ENCODE measurements at places on chromosomes 11 and 22.
A peak's percentile ranks its signal among the peaks of the same experiment; 100 is the strongest.

- DNase-seq: peak; percentile 87
These were observed 36.3 kb upstream of the CFAP300 start for GRCh38 chr11:102010776-102011494.

DNA sequence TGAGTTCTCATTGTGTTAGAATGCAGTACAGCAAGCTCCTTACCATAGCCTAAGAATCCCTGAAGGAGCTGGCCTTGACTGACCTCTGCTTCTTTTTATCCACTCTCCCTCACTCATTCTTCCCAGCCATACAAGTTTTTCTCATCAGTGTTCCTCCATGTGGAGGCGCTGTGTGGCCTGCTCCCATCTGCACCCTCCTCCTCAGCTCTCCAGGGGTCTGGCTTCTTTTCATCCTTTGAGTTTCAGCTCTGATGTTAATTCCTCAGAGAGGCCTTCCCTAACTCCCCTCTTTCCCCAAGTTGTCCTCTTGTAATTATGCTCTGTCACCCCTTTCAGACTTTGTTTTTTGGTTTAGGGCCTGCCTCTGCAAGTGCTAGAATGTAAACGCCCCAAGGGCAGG, 144.8 kb downstream of the WNT7B start:
- peak; percentile 52 for DNase-seq

- DNase-seq: no peak
These were observed 186.7 kb downstream of the LUZP2 start for GRCh38 chr11:24683583-24683982.

DNA sequence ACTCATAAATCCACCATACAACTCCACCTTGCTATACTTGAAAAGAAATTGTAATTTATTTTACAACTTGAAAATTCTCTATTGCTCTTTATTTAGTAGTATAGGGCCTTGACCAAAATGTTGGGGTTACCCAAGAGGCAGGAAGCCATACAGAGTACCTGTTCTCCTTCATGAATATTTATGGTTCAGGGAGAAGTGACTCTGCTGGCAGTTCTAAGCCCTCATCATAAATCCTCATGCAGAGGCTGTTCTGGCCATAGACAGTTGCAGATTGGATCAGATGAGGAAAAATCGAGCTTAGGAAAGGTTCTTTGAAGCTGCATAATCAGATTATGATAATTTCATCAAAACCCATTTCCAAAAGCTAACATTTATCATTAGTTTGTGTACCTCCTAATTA, 449.4 kb upstream of the TENM4 start:
- DNase-seq: no peak

DNA sequence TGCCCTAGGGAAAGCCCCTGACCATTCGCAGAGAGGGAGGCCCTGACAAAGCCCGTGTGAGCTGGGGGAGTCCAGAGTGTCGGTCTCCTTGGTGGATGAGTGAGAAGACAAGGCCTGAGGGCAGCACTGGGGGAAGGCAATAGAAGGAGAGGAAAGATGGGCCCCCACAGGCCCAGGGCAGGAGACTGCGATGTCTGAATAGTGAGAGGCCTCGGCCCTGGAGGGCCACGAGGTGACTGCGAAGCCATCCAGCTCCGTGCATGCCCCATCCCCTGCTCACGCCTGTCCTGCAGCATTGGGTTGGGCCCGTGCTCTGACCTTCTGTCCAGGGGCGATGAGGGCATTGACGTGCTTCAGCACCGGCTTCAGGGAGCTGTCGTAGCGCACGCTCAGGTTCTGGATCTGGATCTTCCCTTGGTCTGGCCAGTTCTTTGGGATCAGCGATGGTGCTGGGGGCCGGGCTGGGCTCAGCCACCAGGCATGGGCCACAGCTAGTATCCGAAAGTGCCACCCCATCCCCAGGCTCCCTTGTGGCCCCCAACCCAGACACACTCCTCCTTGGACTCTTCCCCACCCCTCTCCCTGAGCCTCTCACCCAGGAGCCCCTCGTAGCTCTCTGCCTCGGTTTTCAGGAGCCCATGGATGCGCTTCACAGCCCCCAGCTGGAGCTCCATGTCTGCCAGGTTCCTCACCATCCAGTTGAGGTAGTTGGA, 8.3 kb upstream of the KCNJ11 start:
- DNase-seq: no peak

GRCh38 chr11:77966338-77966737, 28.1 kb downstream of the INTS4 start:
- no peak for DNase-seq

GRCh38 chr22:17269224-17269606, 50.0 kb upstream of the ADA2 start:
- no peak for DNase-seq

DNA sequence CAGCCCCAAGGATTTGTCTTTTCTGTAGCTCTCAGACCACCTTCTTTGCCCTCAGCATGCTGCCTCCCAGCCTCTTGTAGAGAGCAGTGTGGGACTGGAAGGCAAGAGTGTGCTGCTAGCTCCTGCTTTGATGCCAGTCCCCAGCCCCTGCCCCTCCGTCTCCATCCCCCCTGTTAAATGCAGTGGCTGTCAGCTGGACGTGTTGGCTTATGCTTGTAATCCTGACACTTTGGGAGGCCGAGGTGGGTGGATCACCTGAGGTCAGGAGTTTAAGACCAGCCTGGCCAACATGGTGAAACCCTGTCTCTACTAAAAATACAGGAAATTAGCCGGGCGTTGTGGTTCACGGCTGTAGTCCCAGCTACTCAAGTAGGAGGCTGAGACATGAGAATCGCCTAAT, 15.5 kb downstream of the SNRPD3 start:
- DNase-seq: no peak

- DNase-seq: no peak
These were observed 59.9 kb downstream of the RRM1 start for GRCh38 chr11:4154503-4154902.

DNA sequence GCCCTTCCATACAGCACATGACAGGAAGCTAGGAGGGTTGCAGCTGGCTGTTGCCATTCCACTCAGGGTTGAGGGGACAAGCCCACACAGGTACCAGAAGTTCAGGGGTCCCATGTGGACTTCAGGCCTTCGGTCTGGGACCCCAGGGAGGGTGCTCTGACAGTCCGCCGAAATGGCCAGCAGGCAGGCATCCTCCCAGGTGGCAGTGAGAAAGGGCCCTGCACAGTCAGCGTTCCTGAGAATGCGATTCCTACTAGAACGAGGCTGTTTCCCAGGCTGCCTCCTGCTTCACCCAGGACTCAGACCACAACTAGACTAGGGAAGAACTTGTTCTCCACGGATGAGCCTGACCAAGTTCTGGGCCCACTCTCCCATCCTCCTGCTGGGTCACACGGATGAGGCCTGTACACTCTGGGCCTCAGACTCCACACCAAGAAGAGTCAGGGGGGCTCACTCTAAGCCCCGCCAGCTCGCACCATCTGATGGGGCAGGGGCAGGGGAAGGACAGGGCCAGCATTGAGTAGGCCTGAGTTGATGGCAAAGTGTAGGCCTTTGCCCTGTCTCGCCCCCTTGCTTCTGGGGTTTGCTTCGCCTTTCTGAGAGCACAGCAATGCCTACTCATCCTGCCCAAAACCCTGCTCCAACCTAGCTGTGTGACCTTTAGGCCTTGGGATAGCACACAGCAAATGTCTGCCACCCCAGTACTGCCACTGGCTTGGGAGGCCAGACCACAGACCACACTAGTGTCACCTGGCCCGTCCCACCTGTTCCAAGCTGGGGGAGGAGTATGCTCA, 14.0 kb downstream of the KCNQ1OT1 start:
- no peak for DNase-seq

DNA sequence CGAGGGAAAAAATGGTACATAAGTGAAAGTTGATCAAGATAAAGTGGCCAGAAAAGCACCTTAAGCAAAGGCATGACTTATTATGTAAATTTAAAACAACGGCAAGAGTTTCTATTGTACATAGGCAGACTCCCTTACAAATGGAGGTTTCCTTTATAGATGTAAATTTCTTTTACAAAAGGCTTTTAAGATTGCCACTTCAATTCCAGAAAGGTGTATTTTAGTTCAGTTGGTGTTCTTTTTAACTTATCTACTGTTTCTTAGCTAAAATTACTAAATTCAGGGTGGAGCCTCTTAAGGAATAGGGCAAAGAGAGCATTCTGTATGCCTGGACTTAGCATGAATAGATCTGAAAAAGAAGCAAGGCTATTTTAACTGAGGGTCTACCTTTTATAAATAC, 24.9 kb upstream of the GNAZ start:
- DNase-seq: no peak

DNA sequence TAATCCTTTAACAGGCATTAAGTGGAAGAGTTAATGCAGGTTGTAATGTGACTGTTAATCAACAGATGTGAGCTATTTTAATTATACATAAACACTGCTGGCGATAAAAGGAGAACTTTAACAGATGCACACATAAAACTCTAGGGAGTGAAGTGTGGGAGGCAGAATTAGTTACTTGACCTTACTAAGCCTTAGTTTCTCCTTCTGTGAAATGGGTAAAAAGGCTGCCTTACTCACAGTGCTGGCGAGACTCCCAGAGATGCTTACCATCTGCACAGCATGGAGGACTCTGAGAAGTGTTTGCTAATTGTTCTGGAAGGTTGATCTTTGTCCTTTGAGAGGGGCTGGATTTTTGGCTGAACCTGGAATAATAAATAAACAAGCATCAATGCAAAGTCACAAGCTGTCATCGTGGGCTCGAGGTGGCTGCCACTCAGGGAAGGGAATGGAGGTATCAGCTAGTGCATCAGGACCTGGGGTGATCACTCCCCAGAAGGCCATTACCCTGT, 58.6 kb upstream of the MPEG1 start:
- DNase-seq: no peak

- DNase-seq: no peak
These were observed 29.8 kb upstream of the OR56B4 start for GRCh38 chr11:6077723-6078122.

DNA sequence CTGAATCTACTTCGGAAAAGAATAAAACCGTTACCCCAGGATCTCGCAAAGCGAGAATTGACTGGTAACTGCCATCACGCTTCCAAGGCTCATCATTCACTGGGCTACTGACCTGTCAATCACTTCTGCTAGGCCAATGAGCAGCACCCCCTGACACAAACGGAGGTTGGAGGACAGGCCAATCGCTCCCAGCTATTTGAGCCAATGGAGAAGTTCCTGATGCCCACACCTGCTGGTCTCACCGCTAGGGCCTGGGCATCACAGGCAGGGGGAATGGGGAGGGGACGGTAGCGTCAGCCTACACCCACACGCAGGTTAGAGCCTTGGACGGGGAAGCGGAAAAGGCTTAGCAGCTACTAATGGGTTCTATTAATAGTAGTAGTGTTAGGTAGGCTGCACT, 56.7 kb upstream of the CHST1 start:
- peak; percentile 92 for DNase-seq

DNA sequence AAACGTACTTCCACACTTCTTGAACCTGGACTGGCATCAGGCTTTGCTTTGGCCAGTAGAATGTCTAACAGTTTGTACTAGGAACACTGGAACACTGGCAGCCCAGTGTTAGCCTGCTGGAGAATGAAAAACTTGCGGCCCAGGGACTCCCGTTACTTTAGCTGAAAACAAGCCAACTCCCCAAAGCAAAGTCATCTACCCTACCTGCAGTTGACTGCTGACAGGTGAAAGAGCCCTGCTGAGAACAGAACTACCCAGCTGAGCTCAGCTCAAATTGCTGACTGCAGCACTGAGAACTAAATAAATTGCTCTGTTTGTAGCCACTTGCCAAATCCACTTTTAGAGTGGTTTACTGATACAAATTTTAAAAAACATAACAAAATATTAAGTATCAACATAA, 342.5 kb downstream of the LRRC4C start:
- peak; percentile 66 for DNase-seq

GRCh38 chr11:27719546-27719925, 19.3 kb upstream of the BDNF start:
- DNase-seq: no peak

DNA sequence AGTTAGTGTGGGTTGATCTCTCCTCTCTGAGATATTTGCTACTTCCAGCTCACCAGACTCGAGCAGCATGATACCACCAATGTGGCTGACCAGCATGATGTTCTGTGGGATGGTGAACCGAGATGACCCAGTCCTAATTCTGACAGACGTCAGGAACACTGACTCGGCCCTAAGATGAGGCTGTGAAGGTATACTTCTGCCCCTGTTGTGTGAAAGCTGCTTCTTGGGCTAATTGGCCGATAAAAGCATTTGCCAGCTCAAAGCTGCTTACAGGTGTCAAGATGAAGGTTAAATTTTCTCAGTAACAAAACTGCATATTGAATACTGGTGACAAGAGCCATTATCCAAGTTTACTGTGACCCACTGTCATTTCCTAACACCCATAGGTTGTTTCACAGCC, 151.4 kb downstream of the BRD1 start:
- no peak for DNase-seq

- DNase-seq: no peak
These were observed 7.4 kb upstream of the SMIM38 start for GRCh38 chr11:69148377-69148762.

DNA sequence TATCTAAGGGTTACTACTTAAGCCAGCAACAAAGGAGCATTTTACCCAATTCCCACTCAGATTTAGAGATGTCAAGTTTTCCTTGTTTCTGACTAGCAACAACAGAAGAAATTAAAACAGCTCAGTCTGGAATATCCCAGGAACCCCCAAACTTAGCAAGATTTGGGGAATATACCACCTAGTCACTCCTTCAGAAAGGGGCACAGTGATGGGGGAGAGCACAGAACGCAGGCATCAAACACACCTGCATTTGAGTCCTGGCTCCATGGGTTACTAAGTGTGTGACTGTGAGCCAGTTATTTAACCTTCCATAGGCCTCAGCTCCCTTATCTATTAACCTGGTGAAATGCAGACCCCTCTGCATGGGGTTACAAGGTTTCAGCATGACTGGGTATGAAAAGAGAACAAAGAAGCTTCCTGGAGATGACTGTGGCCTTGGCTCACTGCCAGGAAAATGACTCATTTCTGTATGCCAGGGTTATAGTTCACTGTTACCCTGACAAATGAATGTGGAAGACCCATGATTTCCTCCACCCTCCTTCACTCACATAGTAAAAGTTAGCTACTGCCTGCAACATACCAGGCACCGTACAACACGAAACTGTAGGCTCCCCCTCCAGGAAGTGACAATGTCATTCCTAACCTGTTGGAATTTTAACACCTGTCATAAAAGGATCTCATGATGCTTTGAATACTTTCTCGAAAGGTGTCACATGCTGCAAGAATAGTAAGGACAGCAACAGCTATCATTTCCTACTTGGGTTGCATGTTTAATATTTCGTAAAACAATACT, 79.6 kb downstream of the ME3 start:
- no peak for DNase-seq

Data from H9 (cell line).